ENCODE measurements at places on chromosomes 2 and 18.

- no peak for DNase-seq
Measured at GRCh38 chr2:29699045-29699444, 222.3 kb downstream of the ALK start.

- no peak for DNase-seq
Measured at GRCh38 chr2:235026649-235027557, 75.1 kb downstream of the SH3BP4 start.

DNA sequence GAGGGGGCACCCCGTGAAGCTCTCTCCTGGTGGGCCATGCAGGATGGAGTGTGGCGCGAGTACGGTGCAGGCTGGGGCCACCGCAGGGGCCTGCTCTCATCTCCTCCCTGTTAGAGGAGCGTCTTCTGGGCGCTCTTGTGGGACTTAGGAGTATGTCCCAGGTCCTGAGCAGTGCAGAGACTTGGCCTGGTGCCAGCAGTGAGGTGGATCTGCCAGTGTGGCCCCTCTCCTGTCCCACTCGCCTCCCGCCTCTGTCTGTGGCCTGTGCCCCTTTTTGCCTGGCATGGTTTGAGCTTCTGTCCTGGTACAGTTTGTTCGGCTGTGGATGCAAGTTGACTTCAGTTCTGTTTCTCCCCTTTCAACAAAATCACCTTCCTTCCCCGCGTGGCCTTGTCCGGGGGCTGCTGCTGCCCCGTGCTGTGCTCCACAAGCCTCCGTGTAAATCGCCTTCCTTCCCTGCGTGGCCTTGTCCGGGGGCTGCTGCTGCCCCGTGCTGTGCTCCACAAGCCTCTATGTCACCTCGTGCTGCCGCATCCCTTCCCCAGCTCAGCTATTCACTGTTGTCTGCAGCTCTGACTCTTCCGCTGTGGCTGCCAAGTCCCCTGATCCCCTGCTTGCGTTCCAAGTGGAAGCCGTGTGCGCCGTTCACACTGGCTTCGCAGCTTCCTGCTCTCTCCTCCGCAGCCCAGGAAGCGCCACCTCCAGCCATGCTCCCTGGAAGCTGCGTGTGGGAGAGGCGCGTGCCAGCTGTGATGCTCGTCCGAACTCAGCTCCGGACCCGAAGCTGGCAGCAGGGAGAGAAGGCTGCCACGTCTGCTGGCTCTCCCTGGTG, 13.7 kb downstream of the LDLRAD4 start:
- DNase-seq, result no peak

- peak; percentile 60 for DNase-seq
Measured at GRCh38 chr2:237474931-237475703, 11.9 kb upstream of the MLPH start.

DNA sequence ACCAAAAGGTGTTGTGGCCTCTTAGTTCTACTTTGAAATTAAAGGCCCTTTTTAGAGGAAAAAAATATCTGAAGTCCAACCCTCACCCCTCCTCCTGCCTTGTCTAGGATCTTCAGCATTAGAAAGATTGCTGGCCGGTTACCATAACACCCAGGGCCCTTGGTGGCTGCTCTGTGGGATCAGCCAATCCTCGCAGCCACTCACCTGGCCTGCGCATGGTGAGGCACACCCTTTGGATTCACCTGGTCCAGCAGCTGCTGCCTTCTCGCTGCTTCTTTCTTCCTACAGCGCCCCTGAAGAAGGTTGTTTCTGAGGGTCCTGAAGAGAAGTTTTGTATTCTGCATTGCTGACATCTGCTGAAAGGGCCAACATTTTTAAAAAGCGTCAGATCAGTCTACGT, 25.2 kb downstream of the DYTN start:
- no peak for DNase-seq

DNA sequence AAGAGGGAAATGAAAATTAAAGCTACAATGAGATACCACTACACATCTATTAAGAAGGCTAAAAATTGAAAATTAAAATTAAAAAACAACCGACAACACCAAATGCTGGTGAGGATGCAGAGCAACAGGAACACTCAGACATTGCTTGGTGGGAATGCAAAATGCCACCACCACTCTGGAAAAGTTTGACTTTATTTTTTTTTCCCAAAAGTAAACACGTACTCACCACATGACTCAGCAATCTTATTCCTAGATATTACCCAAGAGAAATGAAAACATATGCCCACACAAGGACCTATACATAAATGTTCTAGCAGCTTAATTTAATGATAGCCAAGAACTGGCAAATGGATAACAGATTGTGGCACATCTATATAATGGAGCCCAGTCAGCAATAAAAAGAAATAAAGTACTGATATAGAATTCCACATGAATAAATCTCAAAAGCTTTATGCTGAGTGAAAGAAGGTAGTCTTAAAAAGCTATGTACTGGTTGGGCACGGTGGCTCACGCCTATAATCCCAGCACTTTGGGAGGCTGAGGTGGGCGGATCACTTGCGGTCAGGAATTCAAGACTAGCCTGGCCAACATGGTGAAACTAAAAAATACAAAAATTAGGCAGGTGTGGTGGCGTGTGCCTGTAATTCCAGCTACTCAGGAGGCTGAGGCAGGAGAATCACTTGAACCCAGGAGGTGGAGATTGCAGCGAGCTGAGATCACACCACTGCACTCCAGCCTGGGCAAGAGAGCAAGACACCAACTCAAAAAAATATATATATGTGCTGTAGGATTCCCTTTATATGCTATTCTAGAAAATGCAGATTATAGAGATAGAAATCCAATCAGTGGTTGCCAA, 4.2 kb upstream of the PROC start:
- no peak for DNase-seq

Measured in central memory CD4-positive, alpha-beta T cell (primary cell).